H1 (cell line): ENCODE measurements at places on chromosomes 11 and 22. TPM values are rescaled to one million over a fixed set of nuclear protein-coding genes. Genes with fewer than 3 reads are reported as not detected.

The SLC22A6 gene
- not detected in 2 replicates for polyA plus RNA-seq

The CRYBB3 gene
- polyA plus RNA-seq, result 0.44 and 0.63 TPM in 2 replicates

The CLDN25 gene
- not detected in 2 replicates for polyA plus RNA-seq

The KRTAP5-9 gene
- polyA plus RNA-seq, result 0.11 TPM in 1 of 2 replicates, not detected in the other

The ZBTB16 gene
- 0.12 and 0.19 TPM in 2 replicates for polyA plus RNA-seq

The LUZP2 gene
- polyA plus RNA-seq, result 0.24 and 0.79 TPM in 2 replicates

The MTA2 gene
- 25.7 and 32.2 TPM in 2 replicates for polyA plus RNA-seq

The MS4A4E gene
- not detected in 2 replicates for polyA plus RNA-seq

The HEPHL1 gene
- polyA plus RNA-seq, result 0.02 and 0.11 TPM in 2 replicates

The RPS25 gene
- 949 and 1,643 TPM in 2 replicates for polyA plus RNA-seq

The DDI1 gene
- polyA plus RNA-seq, result not detected in 2 replicates

The BEST1 gene
- 0.62 and 1.4 TPM in 2 replicates for polyA plus RNA-seq

The DDIAS gene
- polyA plus RNA-seq, result 6.2 and 11.6 TPM in 2 replicates

The SLC15A3 gene
- polyA plus RNA-seq, result 31.0 and 36.4 TPM in 2 replicates

The CCDC86 gene
- 37.7 and 55.6 TPM in 2 replicates for polyA plus RNA-seq

The NOX4 gene
- polyA plus RNA-seq, result 1.6 and 2.0 TPM in 2 replicates

The MMP11 gene
- 18.3 and 29.7 TPM in 2 replicates for polyA plus RNA-seq

The KRTAP5-10 gene
- 0.11 and 0.12 TPM in 2 replicates for polyA plus RNA-seq

The UBE2L3 gene
- 55.5 and 63.5 TPM in 2 replicates for polyA plus RNA-seq

The UBQLNL gene
- polyA plus RNA-seq, result 0.22 and 0.35 TPM in 2 replicates

The SPDYC gene
- 0.15 and 0.31 TPM in 2 replicates for polyA plus RNA-seq

The OR10A5 gene
- polyA plus RNA-seq, result not detected in 2 replicates

The ZNHIT2 gene
- polyA plus RNA-seq, result 16.1 and 23.4 TPM in 2 replicates

The SYCE3 gene
- 1.9 and 2.9 TPM in 2 replicates for polyA plus RNA-seq

The NCF4 gene
- 0.20 TPM in 1 of 2 replicates, not detected in the other for polyA plus RNA-seq

The SLC22A12 gene
- polyA plus RNA-seq, result not detected in 2 replicates

The GAL3ST1 gene
- polyA plus RNA-seq, result 32.1 and 32.5 TPM in 2 replicates

The OR10A2 gene
- not detected in 2 replicates for polyA plus RNA-seq

The DSCAML1 gene
- polyA plus RNA-seq, result 0.24 and 0.25 TPM in 2 replicates

The OR2D3 gene
- not detected in 2 replicates for polyA plus RNA-seq

The GLYAT gene
- not detected in 2 replicates for polyA plus RNA-seq

The INPP5J gene
- polyA plus RNA-seq, result 5.4 and 9.1 TPM in 2 replicates

The VPREB3 gene
- polyA plus RNA-seq, result 4.0 and 4.6 TPM in 2 replicates

The ARHGAP32 gene
- 12.5 and 13.7 TPM in 2 replicates for polyA plus RNA-seq

The BARX2 gene
- polyA plus RNA-seq, result not detected in 2 replicates

The TMPRSS5 gene
- polyA plus RNA-seq, result 0.53 and 0.54 TPM in 2 replicates

The MB gene
- 1.5 and 1.7 TPM in 2 replicates for polyA plus RNA-seq

The OR51F2 gene
- polyA plus RNA-seq, result 0.09 and 0.15 TPM in 2 replicates

The PVALB gene
- 3.6 and 5.4 TPM in 2 replicates for polyA plus RNA-seq

The PRG3 gene
- not detected in 2 replicates for polyA plus RNA-seq

The MIAT gene
- polyA plus RNA-seq, result 27.6 and 38.3 TPM in 2 replicates

The IGLL1 gene
- not detected in 2 replicates for polyA plus RNA-seq

The MYOD1 gene
- polyA plus RNA-seq, result 0.06 TPM in 1 of 2 replicates, not detected in the other

The ST14 gene
- polyA plus RNA-seq, result 24.9 and 31.8 TPM in 2 replicates

The EI24 gene
- 176 and 264 TPM in 2 replicates for polyA plus RNA-seq

The MS4A3 gene
- not detected in 2 replicates for polyA plus RNA-seq

The SERHL2 gene
- 0.91 and 1.1 TPM in 2 replicates for polyA plus RNA-seq
